Germinal center (tissue), 1 donor: ENCODE measurements at places on chromosomes 6 and 20.
A peak's percentile ranks its signal among the peaks of the same experiment; 100 is the strongest.

DNA sequence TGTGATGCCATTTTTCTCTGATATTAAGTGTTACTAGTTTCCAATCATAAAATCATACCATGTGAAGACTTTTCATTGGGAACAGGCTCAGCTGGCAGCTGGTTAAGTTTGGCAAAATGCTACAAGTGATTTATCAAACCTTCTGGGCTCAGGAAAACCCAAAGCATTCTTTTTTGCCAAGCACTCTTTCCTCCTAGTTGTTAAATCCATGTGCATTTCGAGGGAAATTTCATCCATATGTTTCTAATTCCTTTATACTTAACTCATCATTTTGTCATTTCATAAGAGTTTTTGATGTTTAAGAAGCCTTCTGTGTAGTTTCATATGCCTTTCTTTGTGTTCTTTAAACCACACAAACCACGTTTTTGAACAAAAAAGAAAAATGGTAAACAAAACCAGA lies 217.6 kb upstream of the PDE10A start:
- DNase-seq: no peak

DNA sequence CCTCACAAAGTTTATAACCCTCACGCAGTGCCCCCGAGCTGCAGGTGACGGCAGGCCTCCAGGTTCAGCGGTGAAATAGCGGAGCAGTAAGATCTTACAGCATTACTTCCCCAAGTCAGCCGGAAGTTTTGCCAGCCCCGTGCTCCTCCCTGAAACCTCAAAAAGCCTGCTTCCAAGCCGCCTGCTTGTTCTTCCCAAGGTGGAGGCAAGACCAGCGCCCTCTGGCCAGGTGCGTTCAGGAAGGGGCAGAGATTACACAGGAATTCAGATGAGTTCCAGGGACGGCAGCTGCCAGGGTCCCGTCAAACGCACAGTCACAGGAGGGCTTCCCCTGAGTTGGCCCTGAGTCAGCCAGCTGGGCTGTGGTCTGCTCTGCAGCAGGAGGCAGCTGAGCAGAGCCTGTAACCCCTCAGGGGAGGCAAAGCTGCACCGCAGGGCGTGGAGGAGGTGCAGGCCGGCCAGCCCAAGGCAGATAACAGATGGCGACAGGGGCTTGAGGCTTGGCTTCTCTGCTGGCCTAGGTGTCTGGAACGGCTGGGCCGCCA lies 124.1 kb upstream of the RPS6KA2 start:
- peak; percentile 33 for DNase-seq

- no peak for DNase-seq
These were observed 792.0 kb downstream of the MAFB start for GRCh38 chr20:39897058-39897457.

- no peak for DNase-seq
These were observed 64.1 kb downstream of the CLIC5 start for GRCh38 chr6:45951321-45952167.

DNA sequence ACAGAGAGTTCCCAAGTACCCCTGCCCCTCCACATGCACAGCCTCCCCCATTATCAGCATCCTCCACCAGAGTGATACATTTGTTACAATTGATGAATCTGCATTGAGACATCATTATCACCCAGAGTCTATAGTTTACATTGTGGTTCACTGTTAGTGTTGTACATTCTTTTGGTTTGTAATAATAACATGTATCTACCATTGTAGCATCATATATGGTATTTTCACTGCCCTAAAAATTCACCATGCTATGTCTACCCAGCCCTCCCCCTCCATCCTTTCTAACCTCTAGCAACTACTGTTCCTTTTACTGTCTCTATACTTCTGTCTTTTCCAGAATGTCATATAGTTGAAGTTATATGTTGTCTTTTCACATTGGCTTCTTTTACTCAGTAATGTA lies 273.9 kb upstream of the RNF217 start:
- no peak for DNase-seq
